ENCODE measurements at places on chromosomes 11 and 22.

GRCh38 chr11:65118097-65118837 lies 766 bp upstream of the ZNHIT2 start:
- no peak for DNase-seq

DNA sequence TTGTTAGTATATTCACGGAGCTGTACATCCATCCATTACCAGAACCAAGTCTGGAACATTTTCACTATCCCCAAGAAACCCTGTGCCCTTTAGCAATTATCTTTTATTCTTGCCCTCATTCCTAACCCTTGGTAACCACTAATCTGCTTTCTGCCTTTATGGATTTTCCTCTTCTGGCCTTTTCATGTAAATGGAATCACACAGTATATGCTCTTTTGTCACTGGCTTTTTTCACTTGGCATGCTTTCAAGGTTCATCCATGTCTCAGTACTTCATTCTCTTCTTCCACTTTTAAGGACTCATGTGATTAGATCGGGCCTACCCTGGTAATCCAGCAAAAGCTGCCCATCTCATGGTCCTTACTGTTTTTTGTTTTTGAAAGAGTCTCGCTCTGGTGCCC lies 11.0 kb upstream of the ZBTB44 start:
- no peak for DNase-seq

- no peak for DNase-seq
Observed at GRCh38 chr22:47572443-47572842, 810.0 kb downstream of the TBC1D22A start.

GRCh38 chr11:130165601-130166456 lies 6.2 kb downstream of the ST14 start:
- DNase-seq, result no peak

- no peak for DNase-seq
Observed at GRCh38 chr22:19820880-19821522, 33.7 kb downstream of the GNB1L start.

- peak; percentile 31 for DNase-seq
Observed at GRCh38 chr11:3165152-3165705, at the start of gene OSBPL5. Gene OSBPL5 (minus strand): TSS chr11:3165310. CDS start chr11:3129148, 36,162 bp downstream.

DNA sequence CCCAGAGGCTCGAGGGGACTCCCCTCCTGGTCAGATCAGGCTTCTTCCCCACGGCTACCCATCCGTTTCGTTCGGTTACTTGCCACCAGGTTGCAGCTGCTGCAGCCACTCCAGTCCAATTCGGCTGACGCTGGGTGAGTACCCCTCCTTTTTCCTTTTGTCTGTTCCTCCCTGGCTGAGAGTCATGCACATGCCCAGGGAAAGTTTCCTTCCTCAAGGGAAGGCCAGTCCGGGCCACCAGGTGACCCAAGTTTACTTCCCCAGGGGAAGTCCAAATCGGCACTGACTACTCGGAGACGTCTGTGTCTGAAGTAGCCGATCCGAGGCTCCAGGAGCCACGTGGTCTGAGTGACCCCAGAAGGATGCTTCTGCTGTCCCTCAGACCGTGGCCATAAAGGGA lies 13.2 kb upstream of the OR56A3 start:
- no peak for DNase-seq

DNA sequence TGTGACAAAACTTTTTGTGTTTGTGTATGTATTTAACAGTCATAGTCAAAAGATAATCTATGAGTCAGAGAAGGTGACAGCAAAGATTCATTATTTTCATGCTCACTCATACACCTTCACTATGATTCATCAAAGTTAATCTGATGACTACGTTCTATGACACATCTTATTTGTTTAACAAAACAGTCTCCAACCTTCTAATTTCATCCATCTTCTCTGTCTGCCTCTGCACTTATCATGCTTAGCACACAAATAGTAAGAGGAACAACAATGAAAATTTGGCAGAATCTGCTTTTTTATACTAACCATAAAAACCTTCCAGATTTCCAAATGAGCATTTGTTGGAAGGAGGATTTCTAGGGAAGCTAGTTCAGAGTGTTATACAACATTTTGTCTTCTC lies 568.9 kb downstream of the LUZP2 start:
- DNase-seq, result no peak
